ENCODE measurements at places on chromosomes 12 and 14. TPM values are rescaled to one million over a fixed set of nuclear protein-coding genes. Genes with fewer than 3 reads are reported as not detected.

DNA sequence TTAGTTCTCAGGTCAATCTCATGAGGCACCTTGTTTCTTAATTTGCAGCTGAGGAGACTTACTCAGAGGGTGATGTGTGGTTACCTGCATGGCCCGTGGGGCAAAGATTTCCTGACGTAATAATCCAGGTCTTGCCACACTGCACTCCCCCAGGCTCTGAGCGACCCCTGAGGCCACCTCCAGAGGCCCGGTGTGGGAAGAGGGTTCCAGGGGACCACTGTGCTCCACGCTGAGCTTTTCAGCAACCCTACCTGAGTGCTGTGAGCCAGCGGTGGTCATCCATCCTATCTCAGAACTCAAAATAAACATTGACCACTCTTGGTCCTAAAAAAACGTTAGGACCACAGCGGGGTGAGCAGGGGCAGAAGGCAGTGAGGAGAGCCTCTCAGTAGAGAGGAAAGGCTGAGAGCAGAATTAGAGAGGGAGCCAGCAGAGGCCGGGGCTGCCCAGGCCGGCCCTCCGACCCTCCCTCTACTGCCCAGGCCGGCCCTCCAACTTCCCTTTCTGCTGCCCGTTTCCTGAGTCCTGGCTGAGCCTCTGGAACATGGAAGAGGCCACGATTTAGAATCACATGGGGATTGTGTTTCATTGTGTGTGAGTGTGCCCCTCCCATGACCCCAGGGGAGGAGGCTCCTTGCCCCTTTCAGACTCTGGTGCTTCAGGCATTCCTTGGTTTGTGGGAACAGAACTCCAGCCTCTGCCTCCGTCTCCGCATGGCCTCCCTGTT, 188.2 kb upstream of the DIO3 start:
- no peak for DNase-seq

- DNase-seq = no peak
Observed at GRCh38 chr12:109950625-109951024, 45.5 kb downstream of the GIT2 start.

GRCh38 chr12:94690198-94690771, 39.9 kb upstream of the TMCC3 start:
- DNase-seq = no peak

DNA sequence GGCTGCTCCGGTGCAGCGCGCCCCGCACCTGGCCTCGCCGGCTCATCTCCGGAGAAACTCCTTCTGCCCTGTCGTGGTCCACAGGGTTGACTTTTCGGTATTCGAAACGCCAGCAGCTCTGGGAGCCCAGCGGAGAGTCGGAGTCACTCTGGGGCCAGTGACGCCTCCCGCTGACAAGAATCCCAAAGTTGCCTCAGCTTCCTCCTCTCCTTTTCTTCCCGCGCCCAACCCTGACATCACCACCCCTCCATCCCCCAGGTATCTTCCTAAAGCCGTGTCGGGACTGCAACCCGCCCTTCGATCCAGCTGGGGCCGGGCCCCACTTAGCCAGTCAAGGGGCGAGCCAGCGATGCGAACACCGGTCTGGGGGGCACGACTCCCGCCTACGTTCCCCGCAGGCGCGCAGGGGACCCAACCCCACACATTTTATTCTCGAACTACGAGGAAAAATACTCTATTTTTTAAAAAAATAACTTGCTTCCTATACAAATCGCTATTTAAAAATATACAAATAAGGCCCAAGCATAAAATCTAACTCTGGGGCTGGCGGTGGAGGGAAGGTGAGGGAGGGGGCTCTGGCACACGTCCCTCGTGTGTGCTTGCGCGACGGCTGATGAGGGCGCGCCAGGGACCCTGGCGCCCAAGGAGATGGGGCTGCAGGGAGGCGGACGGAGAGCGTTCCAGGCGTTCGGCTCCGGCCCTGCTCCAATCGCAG, 2.1 kb downstream of the NKX2-8 start:
- DNase-seq = no peak

Gene PLEKHH1
- under 0.01 TPM for total RNA-seq

DNA sequence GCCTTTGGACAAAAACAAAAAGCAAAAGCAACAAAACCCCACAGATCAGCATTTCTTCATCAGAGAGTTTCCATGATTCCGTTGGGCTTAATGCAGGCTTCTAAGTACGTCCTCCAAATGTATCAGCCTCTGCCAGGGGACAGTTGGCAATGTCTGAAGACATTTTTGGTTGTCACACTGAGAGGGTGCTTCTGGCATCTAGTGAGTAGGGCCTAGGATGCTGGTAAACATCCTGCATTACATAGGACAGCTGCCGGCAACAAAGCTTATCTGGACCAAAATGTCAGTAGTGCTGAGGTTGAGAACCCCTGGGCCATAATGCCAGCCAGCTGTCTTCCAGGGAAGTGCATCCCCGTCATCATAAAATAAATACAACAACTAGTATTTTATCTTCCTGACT, 9.4 kb upstream of the LRRC10 start:
- no peak for DNase-seq

DNA sequence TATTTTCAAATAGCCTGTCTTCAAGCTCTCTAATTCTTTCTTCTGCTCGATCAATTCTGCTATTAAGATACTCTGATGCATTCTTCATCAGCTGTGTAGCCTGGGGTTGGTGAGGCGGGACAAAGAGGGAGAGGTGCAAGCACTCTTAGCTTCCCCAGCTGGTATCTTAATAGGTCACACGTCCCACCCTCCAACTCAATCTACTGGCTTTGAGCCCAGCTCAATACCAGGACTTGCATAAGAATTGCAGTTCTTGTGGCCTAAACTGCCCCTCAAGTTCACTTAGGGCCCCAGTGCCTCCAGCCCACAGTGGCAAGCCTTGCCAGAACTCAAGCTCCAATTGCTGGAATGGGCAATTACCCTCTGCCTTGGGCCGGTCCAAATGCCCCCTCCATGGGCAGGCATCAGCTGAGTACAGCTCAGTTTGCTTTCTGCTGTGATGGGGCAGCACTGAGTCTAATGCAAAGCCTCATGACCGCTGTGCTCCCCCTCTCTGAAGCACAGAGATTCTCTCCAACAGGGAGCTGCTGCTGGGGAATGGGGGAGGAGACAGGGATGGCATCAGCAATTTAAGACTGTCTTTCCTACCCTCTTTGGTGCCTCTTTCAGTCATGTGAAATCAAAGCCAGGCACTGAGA, 5.6 kb upstream of the SPATA7 start:
- DNase-seq = no peak

DNA sequence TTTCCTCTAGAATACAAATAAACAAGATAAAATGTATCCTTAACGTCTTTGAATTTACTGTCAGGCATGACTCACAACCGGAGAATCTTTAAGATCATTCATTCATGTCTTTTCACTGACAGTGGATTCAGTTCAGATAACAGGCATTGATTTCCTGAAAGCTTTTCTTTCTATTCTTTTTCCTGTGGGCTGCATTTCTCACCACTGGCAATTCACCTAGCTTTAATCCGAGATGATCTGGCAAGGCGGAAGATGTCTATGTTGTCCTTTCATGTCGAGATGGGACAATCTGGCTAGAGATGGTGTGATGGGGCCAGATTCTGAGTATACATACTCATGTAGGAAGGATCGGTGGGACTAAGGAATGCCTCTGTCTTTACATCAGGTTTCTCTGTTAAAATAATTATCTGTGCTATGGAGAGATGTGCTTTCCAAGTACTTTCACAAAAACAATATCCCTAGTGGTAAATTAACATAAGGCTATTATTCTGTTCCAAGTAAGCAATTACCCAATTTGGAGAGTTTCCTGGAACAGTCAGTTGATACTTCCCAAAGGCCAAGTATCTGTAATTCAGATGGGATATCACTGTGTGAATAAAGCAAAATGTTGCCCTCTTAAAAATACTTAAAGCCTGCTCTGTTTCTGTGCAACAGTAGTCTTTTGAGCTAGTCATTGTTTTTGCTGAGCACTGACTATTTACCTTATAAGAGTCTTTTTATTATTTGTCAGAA, 17.8 kb downstream of the ACSS3 start:
- DNase-seq = no peak

DNA sequence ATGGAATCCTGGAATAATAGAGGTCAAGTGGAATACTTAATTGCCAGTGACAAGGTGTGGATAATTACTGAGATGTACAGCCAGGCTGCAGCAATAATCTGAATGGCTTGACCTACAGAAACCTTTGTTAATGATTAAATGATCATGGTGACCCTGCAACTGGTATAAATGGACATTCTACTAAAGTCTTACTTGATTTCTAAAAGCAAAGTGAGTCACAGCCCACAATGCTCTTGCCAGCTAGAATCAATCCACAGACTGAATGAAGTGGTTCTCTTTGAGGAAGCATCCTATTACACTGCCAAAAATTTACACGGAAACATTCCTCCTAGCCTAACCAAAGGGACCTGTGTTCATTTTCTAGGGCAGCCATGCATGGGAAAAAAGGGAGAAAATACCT, 518.5 kb downstream of the SOX5 start:
- DNase-seq = no peak

DNA sequence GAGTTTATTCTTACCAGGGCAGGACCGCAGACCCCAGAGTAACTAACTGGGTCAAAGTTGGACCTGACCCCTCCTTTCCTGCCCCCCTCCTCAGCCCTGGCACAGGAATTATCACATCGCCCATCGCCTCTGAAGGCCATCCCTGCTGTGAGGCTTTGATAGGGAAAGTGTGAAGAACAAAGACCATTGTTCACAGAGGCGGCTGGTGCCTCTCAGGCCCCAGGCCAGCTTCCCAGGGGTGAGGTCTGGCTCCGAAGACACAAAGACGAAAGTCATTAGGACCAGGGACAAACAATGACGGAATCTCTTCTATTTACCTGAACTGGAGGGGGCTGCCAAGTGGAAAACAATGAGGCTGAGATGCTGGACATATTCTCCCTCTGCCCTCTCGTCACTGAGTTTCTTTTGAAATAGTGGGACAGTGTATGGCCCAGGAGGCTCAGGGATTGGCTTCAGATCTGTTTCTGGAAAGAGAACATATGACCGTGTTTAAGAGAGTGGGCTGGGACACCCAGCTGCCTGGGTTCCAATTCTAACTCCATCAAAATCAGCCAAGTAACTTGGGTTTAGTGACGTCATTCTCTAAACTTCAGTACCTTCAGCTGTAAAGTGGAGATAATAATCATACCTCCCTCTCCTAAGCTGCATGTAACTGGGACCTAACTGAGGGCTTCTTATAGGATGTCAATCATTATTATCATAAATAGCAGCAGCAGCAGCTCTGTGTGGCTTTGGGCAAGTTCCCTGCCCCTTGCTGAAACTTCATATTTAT, 769.4 kb downstream of the MED13L start:
- no peak for DNase-seq

- DNase-seq = no peak
Observed at GRCh38 chr12:48828293-48828692, 10.0 kb downstream of the CACNB3 start.

Gene SERPINA1
- 0.56 TPM for total RNA-seq

Gene HCAR2
- total RNA-seq = not detected

DNA sequence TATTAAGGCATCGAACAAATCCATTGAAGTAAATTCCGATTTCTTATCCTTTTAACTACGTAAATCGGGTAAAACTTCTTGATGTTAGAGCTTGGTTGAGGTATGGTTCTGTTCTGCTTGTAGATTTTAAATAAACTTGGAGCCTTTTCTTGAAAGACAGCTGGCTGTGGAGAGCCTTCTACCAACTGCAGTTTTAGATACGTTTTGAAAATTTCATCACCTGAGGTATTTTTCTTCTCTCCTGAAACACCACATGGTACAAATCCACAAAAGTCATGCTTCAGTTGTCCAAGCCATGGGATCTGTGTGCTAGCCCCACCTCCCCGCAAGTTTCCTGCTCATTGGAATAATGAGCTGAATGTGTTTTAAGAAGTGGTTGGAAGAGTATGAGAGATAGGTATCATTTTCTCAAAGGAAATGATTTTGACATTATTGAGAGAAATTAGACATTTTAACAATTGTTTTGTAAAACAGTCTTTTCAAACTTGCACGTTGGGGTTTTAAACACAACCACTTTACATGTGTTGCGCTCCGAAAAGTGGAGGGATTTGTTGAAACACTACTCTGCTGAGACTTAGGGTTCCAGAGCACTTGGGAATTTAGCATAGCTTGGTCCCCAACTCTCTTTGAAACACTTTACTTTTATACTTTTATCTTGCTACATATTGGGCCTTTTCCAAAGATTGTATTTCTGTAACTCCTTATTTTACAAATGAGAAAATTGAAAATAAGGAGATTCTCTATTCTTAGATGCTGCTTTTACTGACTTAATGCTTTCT, 1.4 kb downstream of the PPM1A start:
- peak; percentile 9 for DNase-seq

DNA sequence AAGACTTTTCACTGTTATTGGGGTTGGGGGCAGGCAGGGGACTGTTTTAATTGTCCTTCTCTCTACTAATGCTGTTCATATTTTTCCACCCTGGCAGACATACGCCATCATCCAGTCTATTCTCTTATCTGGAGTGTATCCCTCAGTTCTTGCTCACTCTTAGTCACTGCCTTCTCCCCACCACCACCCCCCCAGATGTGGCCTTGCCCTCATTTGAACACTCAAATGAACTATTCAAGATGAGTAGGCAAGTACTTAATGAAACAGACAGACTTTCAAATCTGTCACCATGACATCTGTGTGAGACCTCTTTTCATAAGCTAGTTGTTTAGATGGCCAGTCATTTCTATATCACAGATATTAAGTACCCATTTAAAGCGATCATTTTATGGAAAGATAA, 10.1 kb downstream of the NUDT4 start:
- DNase-seq = peak; percentile 81

DNA sequence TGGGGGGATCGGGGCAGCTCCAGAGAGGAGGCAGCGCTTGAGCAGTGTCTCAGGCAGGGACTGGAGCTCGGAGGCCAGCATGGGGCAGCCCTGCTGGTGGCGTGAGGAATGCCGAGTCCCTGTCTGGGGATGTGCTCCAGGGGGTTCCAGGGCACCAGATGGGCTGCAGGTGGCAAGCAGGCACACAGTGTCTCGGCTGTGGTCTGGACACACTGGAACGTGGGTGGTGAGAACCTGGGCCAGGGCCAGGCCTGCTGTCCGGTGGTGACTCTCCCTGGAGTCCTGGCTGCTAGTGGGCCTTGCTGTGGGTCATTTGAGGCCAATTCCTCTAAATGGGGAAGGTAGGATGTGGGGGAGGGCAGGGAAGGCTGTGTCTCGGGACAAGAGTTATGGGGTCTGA, 199.4 kb upstream of the RTL1 start:
- no peak for DNase-seq

DNA sequence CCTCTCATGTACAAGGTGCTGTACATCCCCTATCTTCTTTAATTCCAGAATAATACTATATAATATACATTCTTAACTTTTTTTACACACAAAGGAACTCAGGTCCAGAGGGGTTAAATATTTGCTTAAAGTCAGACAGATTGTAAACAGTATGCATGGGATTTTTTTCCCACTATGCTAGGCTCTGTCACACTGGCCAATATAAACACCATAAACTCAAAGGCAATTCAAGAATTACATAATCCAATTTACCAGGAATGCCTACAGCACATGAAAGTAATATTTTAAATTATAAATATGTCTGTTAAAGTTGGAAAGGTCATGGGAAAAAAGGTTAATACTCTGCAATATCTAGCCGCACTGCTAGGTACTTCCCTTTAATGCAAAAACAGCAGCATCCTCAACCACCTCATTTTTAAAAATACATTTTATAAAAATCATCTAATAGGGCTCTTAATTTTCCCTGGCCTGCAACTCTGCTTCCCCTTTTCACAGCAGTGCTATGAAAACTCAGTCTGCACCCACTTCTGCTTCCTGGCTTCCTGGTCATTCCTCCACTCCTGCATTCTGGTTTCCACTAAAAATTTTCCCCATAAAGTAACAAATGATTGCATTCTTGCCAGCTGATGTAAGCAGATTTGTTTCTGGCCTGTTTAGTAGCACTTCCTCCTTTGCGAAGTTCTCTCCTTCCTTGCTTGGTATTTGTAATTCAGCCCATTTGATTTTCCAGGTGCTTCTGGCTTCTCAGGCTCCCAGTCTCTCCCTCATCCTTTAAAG, 128.1 kb downstream of the ITPR2 start:
- DNase-seq = peak; percentile 47

- no peak for DNase-seq
Observed at GRCh38 chr12:81874166-81874565, 115.0 kb upstream of the PPFIA2 start.
